Left cardiac atrium (tissue), 4 donors: ENCODE measurements at places on chromosomes 7 and 10. TPM values are rescaled to one million over a fixed set of nuclear protein-coding genes. Genes with fewer than 3 reads are reported as not detected.

STEAP1 gene
- total RNA-seq, result 12.0 TPM

DNA sequence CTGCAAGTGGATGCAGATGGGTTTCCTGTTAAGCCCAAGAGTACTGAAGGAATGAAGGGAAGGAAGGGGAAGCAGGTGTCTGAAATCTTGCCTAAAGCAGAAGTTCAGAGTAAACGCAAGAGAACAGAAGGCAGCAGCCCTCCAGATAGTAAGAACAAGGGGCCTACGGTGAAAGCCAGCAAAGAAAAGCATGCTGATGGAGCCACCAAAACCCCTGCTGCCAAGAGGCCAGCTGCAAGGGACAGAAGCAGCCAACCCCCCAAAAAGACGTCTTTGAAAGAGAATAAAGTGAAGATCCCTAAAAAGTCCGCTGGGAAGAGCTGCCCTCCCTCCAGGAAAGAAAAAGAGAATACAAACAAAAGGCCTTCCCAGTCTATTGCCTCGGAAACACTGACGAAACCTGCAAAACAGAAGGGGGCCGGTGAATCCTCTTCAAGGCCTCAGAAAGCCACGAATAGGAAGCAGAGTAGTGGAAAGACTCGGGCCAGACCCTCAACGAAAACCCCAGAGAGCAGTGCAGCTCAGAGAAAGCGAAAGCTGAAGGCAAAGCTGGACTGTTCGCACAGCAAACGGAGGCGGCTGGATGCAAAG is 152.5 kb downstream of the LCOR start:
- DNase-seq, result no peak

DNA sequence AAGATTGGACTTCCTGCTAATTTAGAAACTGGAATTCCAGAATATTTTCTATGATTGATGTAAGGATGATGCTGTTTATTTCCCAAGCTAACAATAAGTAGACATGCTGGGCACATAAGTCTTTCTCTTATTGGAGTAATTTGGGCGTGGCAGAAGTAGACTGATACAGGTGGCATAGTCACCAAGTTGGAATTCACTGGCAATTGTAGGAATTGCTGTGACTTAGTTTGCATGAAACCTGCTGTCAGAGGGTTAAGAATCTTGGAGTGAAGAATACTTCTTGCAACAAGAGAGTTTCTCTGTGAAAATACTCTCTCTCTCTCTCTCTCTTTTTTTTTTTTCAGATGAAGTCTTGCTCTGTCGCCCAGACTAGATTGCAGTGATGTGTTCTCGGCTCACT is 569.7 kb downstream of the REEP3 start:
- DNase-seq, result no peak

DNA sequence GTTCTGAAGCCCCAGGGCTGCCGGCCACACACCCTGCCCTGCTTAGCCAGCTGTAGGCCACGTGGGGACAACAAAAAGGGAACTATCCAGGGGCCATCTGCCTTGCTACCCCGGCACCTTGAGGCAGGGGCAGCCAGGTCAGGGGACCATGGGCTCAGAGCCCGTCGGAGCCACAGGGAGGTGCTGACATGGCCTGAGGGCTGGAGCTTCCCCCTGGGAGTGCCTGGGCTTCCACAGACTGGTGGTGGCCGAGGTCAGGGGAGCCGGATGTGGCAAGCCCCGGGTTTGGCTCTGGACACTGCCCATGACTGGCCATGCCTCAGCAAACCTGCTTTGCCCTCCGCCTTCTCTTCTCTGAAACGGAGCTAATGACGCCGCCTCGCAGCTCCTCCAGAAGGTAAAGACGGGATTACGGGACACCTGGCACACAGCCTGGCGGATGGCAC is 178.5 kb downstream of the EBF3 start:
- DNase-seq, result no peak

DNA sequence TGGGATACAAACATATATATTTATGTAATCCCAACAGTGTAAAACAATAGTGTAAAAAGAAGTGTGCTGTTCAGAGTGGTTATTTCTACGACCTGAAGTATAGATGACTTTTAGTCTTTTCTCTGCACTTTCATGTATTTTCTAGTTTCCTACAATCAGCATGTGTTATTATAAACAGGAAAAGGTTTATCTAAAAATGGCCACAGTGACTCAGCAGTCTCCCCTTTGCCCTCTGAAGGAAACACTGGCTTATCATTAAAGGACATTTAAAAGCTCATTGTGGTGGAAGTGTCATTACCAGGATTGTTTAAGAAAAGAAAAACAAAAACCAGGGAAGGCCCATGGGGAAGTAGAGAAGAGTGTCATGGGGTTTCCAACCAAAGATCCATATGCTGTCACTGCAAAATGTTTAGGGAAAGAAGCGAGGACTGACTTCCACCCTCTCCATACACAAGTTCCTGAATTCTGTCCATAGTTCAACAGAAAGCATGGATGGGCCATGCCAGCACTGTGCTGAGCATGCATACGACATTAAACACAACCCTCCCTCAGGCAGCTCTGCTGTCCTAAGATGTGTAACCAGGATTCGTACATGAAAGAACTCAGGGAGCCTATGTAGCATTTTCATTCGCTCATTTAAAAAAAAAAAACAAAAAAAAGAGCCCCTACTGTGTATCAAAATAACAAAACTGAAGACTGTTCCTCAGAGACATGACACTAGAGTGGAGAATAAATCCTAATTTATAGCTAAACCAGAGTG is 10.2 kb downstream of the CYREN start:
- DNase-seq, result no peak
